Uterus (tissue), 4 donors: ENCODE measurements at places on chromosomes 3 and 15. TPM values are rescaled to one million over a fixed set of nuclear protein-coding genes. Genes with fewer than 3 reads are reported as not detected.

Gene ATP8B4
- 124 TPM for total RNA-seq

Gene KBTBD13
- not detected for total RNA-seq

Gene SLC27A2
- 1.7 TPM for total RNA-seq

Gene CCR5
- 1.2 TPM for total RNA-seq

Gene HGD
- total RNA-seq, result 0.98 TPM

Gene ZNF148
- total RNA-seq, result 21.2 TPM

Gene CD96
- total RNA-seq, result 2.8 TPM

Gene PLA2G4E
- total RNA-seq, result not detected

Gene FSTL1
- 479 TPM for total RNA-seq

Gene ALDH1A3
- 55.2 TPM for total RNA-seq

Gene TNFAIP8L3
- 173 TPM for total RNA-seq

Gene RNF168
- total RNA-seq, result 12.0 TPM

Gene ALDH1A2
- 47.9 TPM for total RNA-seq

DNA sequence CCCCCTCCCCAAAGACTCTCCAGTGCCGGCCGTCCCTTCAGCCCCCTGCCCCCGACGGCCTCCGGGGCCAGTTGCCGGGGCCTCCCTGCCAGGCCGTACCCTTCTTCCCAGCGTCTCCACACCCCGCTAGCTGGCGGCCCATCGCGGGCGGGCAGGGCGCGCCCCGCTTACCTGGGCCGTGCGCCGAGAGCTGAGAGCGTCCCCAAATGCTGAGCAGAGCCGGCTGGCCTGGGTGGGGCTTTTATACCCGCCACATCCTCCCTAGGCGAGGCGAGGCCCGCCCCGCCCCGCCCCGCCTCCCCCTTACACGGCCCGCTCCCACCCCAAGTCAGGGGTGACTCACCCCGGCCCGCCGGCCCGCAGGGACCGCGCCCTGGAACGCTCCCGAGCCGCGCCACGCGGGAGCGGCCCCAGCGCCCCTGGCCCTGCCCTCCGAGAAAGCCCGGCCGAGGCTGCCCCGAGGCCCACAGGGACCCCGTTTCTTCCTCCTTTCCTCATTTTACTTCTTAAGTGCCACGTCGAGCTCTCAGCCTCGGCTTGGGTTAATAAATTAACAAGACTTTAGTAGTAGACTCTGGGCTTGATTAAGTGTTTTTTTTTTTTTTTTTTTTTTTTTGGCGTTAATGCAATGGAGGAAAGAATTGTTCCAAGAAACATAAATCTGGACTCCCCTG, at the start of gene ANXA2:
Gene ANXA2 (minus strand): TSS at position 215 of the 674 bp plus-strand sequence. CDS start 11,911 bp downstream, outside the sequence.
- peak within 1 kb of the TSS; percentile 85 for H3K4me3 ChIP-seq
- DNase-seq, result peak; percentile 89
- peak within 1 kb of the TSS; percentile 90 for H3K27ac ChIP-seq

- DNase-seq, result no peak
- H3K27me3 ChIP-seq, result no peaks in the 10 kb centered on the region
- H3K4me1 ChIP-seq, result no peaks in the 10 kb centered on the region
- H3K36me3 ChIP-seq, result no peaks in the 10 kb centered on the region
- no peak overlapping the region for H3K4me3 ChIP-seq
- no peak overlapping the region for H3K27ac ChIP-seq
Observed at GRCh38 chr3:127639173-127640041, 10.4 kb downstream of the PODXL2 start.

DNA sequence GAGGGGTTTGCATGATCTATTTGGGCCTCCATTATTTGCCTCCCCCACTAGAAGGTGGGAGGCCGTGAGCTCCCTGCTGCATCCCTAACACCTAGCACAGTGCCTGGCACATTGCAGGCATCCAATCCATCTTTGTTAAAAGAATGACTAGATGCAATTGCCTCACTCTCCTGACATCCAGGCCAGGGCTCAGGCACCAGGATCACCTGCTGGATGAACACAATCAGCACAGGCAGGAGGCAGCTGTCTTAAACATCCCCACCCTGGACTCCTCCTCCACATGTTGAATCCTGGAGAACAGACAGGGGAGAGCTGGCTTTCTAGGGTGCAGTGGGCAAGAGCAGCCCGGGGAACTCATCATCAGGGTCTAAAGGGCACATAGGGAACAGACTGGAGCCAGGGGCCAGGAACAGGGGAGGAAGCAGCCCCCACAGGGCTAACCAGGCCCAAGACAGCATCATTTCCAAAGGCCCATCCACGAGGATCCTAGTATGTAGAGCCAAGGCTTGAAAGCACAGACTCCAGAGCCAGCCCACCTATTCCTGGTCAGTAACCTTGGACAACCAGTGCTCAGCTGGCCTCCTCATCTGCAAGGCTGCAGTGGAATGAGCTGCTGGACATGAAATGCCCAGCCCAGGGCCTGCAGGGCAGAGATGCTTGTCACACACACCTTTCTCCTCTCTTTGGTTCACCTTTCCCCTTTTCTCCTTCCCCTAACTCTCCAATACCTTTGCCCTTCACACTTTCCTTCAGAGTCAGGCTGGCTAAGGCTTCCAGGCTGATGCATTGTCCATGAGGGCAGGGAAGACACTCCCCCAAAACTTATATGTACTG, 254.4 kb upstream of the TLE3 start:
- H3K27ac ChIP-seq, result no peak overlapping the region
- no peaks in the 10 kb centered on the region for H3K4me1 ChIP-seq
- no peak overlapping the region for H3K4me3 ChIP-seq
- no peaks in the 10 kb centered on the region for H3K27me3 ChIP-seq
- H3K36me3 ChIP-seq, result no peaks in the 10 kb centered on the region

GRCh38 chr15:42273900-42274701, 868 bp upstream of the TMEM87A start:
- H3K36me3 ChIP-seq, result no peaks in the 10 kb centered on the region
- H3K27ac ChIP-seq, result peak overlapping the region; percentile 99
- no peaks in the 10 kb centered on the region for H3K4me1 ChIP-seq
- H3K27me3 ChIP-seq, result no peaks in the 10 kb centered on the region
- peak; percentile 58 for DNase-seq

DNA sequence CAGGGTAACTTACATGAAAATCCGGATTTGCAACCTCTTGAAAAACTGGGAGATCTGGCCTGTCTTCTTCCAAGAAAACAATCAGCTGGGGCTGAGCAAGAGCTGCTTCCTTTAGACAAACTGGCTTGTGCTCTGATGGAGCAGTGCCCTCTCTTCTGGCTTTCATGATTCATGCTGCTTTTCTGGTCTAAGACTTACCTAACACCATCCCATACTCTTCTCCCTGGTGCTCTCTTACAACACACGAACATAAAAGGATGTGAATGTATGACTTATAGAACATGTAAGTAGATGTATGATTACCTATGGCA, 9.9 kb downstream of the TJP1 start:
- H3K4me1 ChIP-seq, result no peaks in the 10 kb centered on the region
- H3K36me3 ChIP-seq, result no peaks in the 10 kb centered on the region
- no peak overlapping the region for H3K27ac ChIP-seq
- H3K27me3 ChIP-seq, result no peaks in the 10 kb centered on the region
- H3K4me3 ChIP-seq, result no peak overlapping the region

- DNase-seq, result no peak
- H3K27me3 ChIP-seq, result no peaks in the 10 kb centered on the region
Observed at GRCh38 chr3:135041601-135042000, 246.5 kb downstream of the EPHB1 start.

- no peak overlapping the region for H3K27ac ChIP-seq
- no peaks in the 10 kb centered on the region for H3K4me1 ChIP-seq
- no peak for DNase-seq
- no peaks in the 10 kb centered on the region for H3K27me3 ChIP-seq
- H3K36me3 ChIP-seq, result no peaks in the 10 kb centered on the region
- H3K4me3 ChIP-seq, result no peak overlapping the region
Observed at GRCh38 chr15:30889196-30889595, 14.5 kb upstream of the FAN1 start.

DNA sequence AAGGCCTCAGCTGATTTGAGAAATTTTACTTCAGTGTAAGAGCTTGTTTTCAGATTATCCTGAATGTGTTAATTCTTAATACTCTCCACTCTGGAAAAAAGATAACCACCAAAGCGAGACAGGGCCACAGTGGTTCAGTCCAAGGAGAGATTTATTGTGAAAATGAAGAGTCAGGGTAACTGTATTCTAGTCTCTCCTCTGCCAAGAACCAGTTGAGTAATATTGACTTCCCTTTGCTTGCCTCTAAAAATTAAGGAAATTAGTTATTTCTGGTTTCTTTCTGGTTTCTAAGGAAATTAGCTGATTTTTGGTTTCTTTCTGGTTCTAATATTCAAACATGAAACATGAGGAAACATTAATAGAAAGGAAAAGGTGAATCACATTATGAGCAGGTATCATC, 34.9 kb downstream of the PPP1R2 start:
- no peak overlapping the region for H3K4me3 ChIP-seq
- H3K27ac ChIP-seq, result no peak overlapping the region
- no peaks in the 10 kb centered on the region for H3K36me3 ChIP-seq
- no peak for DNase-seq

DNA sequence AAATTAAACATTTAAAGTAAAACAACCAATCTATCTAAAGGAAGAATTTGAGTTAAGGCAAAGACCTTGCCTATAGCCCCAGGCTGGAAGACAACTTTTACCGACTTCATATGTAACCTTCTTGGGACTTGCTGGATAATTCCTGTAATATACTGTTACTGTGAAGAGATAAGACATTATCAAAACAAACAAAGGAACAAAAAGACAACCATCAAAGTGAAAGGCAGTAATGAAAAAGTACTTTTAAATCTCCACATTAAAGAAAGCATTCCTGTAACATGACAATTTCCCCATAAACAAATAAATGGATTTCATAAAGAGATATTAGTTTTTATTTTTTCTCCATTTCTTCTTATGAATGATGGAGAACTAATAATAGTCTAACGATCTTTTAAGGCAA, 2.4 kb downstream of the CMTM6 start:
- H3K4me3 ChIP-seq, result no peak overlapping the region
- no peaks in the 10 kb centered on the region for H3K4me1 ChIP-seq
- no peak for DNase-seq
- no peaks in the 10 kb centered on the region for H3K27me3 ChIP-seq
- H3K27ac ChIP-seq, result no peak overlapping the region

GRCh38 chr3:43766672-43767465, 76.1 kb downstream of the ABHD5 start:
- no peaks in the 10 kb centered on the region for H3K4me1 ChIP-seq
- DNase-seq, result no peak
- no peak overlapping the region for H3K27ac ChIP-seq
- no peaks in the 10 kb centered on the region for H3K36me3 ChIP-seq
- H3K27me3 ChIP-seq, result no peaks in the 10 kb centered on the region

GRCh38 chr3:2635511-2635910, 474.7 kb downstream of the IL5RA start:
- H3K4me3 ChIP-seq, result no peak overlapping the region
- DNase-seq, result no peak
- no peak overlapping the region for H3K27ac ChIP-seq
- H3K4me1 ChIP-seq, result no peaks in the 10 kb centered on the region
- no peaks in the 10 kb centered on the region for H3K27me3 ChIP-seq

DNA sequence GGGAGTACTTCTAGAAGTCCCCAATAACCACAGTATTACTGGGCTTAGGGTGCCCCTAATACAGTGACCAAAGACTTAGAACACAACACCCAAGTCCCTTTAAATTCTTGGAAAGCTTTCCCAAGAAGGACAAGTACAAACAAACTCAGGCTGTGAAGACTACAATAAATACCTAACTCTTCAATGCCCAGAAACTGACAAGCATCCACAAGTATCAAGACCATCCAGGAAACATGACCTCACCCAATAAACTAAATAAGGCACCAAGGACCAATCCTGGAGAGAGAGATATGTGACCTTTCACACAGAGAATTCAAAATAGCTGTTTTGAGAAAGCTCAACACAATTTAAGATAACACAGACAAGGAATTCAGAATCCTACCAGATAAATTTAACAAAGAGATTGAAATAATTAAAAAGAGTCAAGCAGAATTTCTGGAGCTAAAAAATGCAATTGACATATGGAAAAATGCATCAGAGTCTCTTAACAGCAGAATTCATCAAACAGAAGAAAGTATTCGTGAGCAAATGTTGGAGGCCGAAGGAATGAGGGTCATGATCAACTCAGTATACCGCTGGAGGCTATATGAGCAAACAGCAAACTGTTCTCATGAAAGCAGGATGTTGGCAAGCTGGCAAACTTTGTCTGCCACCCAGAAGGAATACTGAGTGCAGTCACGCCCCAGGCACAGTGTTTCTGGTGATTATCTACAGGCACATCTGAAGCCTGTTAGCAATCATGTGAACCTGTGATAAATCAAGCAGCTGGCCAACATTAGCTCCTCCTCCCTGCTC, 87.0 kb upstream of the NECTIN3 start:
- H3K4me1 ChIP-seq, result no peaks in the 10 kb centered on the region
- H3K27ac ChIP-seq, result no peak overlapping the region
- no peaks in the 10 kb centered on the region for H3K27me3 ChIP-seq
- H3K36me3 ChIP-seq, result no peaks in the 10 kb centered on the region

GRCh38 chr15:95125803-95126202, 894.4 kb downstream of the MCTP2 start:
- no peaks in the 10 kb centered on the region for H3K27me3 ChIP-seq
- H3K4me1 ChIP-seq, result no peaks in the 10 kb centered on the region
- H3K36me3 ChIP-seq, result no peaks in the 10 kb centered on the region
- H3K4me3 ChIP-seq, result no peak overlapping the region

GRCh38 chr3:55267206-55267930, 219.7 kb downstream of the WNT5A start:
- no peak for DNase-seq
- no peaks in the 10 kb centered on the region for H3K4me1 ChIP-seq
- H3K27me3 ChIP-seq, result no peaks in the 10 kb centered on the region
- no peaks in the 10 kb centered on the region for H3K36me3 ChIP-seq

DNA sequence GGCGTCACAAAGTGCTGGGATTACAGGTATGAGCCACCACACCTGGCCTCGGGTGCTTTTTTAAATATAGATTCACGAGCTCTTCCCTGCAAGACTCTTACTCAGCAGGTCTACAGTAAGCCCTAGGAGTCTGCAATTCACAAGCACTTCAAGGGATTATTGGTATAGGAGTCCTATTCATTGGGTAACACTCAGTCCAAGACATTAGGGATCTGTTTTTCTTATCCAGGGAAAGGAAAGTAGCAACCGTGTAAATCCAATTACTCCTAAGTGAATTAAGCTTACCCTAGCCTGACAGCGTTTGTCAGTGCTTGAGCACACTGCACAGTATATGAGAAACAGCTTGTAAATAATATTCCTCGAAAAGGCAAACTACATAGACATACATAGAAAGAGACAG, 109.9 kb downstream of the SENP2 start:
- no peaks in the 10 kb centered on the region for H3K27me3 ChIP-seq
- H3K36me3 ChIP-seq, result no peaks in the 10 kb centered on the region
- no peak for DNase-seq
- H3K4me1 ChIP-seq, result no peaks in the 10 kb centered on the region
- H3K27ac ChIP-seq, result no peak overlapping the region
